T-helper 22 cell (primary cell): ENCODE measurements at places on chromosomes 1 and 21.

- DNase-seq = no peak
Measured at GRCh38 chr1:33418811-33419210, 12.1 kb downstream of the PHC2 start.

DNA sequence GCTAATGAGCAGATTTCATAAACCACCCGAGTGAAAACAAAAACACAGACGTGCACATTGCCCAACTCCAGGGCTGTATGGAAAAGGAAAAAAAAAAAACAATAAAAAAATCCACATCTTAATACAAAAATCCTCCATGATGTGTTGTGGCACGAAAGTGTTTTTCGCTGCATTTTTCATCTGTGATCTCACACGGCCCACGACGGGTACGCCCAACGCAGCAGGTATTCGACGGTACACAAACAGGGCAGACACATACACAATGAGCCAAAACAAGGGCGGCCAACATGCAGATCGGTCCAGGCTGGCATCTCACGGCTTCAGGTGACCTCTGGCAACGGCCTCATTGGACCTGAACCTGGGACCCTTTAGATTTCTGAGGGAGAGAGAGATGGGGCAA is 31.1 kb downstream of the CASZ1 start:
- DNase-seq = no peak

- DNase-seq = no peak
Measured at GRCh38 chr1:46770541-46770940, 28.3 kb upstream of the CYP4B1 start.

DNA sequence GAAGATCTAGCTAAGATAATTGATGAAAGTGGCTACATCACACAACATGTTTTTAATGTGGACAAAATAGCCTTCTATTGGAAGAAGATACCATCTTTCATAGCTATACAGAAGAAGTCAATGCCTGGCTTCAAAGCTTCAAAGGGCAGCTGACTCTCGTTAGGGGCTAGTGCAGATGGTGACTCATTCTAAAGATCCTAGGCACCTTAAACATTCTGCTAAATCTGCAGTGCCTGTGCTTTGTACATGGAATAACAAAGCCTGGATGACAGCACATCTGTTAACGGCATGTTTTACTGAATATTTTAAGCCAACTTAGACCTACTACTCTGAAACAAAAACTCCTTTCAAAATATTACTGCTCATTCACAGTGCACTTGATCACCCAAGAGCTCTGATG is 65.6 kb upstream of the USP24 start:
- DNase-seq = no peak

DNA sequence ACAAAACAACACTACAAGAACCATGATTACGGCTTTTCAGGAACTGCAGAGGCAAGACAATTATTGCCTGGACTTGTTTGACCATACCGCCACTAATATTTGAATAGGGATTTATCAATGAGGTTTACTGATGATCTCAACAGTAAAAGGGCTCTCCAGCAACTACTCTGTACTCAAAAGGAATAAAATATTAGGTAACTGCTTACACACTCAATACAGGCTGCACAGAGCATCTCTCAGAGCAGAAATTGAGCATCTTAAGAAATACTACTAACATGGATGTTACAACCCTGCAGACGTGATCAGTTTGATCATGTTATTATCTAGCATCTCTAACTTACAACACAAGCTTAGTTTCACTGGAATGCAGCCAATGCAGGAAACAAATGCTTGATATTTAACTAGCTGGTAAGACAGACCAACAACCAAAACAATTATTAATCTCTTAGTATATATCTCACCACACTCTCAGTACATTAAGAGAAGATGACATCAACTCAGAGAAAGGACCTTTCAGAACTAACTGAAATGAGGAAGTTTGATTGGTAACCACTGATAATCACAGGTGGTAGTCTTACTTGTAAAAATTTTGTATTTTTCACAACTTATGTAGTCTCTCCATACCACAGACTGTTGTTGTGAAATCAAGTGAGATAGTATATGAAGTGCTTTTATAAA is 52.2 kb downstream of the PUM1 start:
- no peak for DNase-seq

DNA sequence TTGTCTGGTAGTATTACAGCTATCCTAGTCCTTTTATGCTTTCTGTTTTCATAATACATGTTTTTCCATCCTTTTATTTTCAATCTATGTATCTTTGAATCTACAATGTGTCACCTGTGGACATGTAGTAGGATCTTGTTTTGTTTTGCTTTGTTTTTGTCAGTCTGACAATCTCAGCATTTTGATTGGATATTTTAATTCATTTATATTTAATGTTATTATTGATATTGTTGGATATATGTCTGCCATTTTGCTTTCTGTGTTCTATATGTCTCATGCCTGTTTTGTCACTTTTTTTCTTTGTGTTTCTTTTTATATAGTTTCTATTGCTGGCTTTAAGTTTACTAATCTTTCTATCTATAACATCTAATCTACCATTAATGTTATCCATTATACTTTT is 11.5 kb upstream of the PRSS38 start:
- DNase-seq = no peak

GRCh38 chr1:196070940-196071339 is 537.3 kb downstream of the KCNT2 start:
- DNase-seq = no peak

DNA sequence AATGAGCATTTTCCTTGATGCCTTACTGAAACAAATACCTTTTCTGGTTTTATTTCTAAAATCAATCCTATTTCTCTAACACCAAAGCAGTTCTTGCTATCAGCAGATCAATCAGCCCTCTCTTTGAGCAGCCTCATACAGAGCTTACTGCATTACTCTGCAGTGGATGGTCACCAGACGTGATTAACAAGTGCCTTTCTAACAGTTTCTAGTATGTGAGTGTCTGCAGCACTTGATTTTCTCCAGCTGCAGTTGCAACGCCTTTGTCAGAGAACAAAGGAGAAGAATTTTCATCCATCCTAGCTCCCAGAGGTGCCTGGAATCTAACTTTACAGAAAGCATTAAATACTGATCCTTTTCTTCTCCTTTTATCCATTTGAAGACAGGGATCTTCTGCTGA is 177.3 kb upstream of the SGIP1 start:
- no peak for DNase-seq

- DNase-seq = no peak
Measured at GRCh38 chr1:231424950-231425805, 3.1 kb upstream of the EGLN1 start.

DNA sequence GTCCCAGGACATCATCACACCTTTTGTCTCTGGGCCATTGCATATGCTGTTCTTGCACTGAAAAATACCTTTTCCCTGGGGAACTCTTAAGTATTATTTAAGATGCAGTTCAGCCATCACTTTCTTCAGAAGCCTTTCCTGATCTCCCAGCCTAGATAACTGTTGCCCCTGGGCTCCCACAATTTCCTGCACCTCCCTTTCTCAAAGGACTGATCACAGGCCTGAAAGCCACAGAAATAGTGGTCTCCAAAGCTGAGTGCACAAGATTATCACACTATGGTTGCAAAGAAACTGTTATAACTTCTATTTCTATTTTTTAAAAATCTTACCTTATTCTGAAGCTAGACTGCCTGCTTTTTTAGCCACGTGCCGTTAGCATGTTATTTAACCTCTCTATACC is 2.8 kb upstream of the ZSCAN20 start:
- DNase-seq = no peak

DNA sequence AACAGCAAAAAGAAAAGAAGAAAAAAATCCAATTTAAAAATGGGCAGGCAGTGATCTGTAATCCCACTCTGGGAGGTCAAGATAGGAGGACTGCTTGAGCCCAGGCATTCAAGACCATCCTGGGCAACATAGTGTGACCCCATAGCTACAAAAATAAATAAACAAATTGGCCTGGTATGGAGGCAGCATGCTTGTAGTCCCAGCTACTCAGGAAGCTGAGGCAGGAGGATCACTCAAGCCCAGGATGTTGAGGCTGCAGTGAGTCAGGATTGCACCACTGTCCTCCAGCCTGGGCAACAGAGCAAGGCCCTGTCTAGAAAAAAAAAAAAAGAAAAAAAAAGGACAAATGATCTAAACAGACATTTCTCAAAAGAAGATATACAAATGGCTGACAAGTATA is 99.6 kb downstream of the EIF4G3 start:
- no peak for DNase-seq

DNA sequence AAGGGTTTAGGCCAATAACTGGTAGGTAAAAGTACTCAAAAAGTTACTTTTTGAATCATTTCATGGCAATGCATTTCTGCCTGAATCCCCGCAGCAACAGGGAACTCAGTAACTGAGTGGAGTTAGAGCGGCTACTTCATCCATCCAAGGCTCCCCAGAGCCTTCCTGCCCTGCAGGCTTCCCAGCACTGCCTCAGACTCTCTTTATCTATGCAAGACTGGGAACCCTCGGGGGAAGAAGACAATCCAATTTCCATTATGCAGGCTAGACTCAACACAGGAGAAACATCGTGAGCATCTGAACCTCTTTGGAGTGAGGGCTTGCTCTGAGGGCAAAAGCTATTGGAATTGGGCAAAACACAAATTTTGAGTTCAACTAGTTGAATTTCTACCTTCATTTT is 23.1 kb downstream of the ZMYND12 start:
- no peak for DNase-seq

- no peak for DNase-seq
Measured at GRCh38 chr1:53577761-53578100, 118.5 kb downstream of the DMRTB1 start.

- no peak for DNase-seq
Measured at GRCh38 chr1:92752719-92753118, 32.2 kb downstream of the EVI5 start.

- no peak for DNase-seq
Measured at GRCh38 chr1:42769811-42770210, 2.8 kb downstream of the C1orf50 start.

- DNase-seq = no peak
Measured at GRCh38 chr1:43980255-43981134, 1.5 kb downstream of the B4GALT2 start.

GRCh38 chr1:172733815-172734214 is 74.9 kb downstream of the FASLG start:
- no peak for DNase-seq

- DNase-seq = no peak
Measured at GRCh38 chr1:209542585-209542984, 40.9 kb upstream of the CAMK1G start.

DNA sequence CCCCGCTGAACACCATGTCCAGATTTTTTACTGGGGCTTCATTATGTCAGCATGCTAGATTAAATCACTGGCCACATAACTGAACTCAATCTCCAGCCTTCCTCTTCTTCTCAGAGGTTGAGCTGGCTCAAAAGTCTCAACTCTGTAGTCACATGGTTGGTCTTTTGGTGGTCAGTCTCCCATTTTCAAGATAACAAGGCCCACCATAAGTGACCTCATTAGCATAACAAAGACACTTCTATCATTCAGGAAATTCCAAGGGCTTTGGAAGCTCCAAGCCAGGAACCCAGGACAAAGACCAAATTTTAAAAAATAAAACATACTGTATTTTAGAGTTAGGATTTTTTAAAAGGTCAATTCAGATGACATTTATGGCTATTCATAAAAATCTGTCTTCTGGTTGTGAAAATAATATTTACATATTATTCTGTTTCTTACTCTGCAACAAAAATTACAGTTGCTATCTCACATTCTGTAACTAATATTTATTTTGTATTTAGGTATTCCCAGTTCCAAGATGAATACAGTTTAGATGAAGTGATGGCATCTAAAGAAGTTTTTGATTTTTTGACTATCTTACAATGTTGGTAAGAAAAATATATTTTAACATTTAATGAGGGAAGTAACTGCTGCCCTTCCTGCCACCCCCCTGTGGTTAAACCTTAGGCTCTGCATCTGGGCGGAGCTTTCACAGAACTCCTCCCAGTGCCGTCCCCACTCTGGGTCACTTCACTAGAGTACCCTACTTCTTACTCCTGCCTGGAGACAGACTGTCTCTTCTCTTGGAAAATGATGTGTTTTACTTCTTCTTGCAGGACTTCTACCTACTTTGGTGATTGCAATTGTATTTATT is 49.3 kb downstream of the SCP2 start:
- DNase-seq = no peak

- DNase-seq = no peak
Measured at GRCh38 chr1:112625696-112626095, 6.1 kb downstream of the CAPZA1 start.
